ENCODE measurements at places on chromosomes 4 and X. TPM values are rescaled to one million over a fixed set of nuclear protein-coding genes. Genes with fewer than 3 reads are reported as not detected.

- peaks cover 2% of the 10 kb centered on the region for H3K36me3 ChIP-seq
- no peak overlapping the region for H3K27ac ChIP-seq
- H3K4me1 ChIP-seq = peaks cover 10% of the 10 kb centered on the region
These were observed 200.6 kb downstream of the APBB2 start for GRCh38 chr4:41013746-41014145.

DNA sequence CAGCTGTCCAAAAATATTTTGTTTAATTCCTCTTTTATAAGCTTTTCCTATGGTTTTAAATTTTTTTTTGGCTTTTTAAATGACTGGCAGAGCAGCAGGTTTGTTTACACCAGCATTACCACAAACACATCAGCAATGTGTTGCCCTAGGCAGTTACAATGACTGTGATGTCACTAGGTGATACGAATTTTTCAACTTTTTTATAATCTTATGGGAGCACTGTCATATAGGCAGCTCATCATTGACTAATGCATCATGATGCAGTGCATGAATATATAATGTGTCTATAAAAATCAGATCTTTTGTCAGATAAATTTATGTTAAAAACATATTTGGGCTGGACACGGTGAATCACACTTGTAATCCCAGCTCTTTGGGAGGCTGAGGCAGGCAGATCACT, 231.6 kb upstream of the SLIT2 start:
- H3K4me1 ChIP-seq = no peaks in the 10 kb centered on the region
- H3K36me3 ChIP-seq = no peaks in the 10 kb centered on the region
- no peak for DNase-seq

- no peak for DNase-seq
- peaks cover 6% of the 10 kb centered on the region for H3K27me3 ChIP-seq
- no peak overlapping the region for H3K27ac ChIP-seq
- H3K36me3 ChIP-seq = no peaks in the 10 kb centered on the region
These were observed 61.3 kb upstream of the SCOC start for GRCh38 chr4:140312100-140312499.

- no peak overlapping the region for H3K27ac ChIP-seq
- H3K4me1 ChIP-seq = no peaks in the 10 kb centered on the region
- DNase-seq = no peak
- no peaks in the 10 kb centered on the region for H3K27me3 ChIP-seq
- peaks cover 5% of the 10 kb centered on the region for H3K36me3 ChIP-seq
These were observed 17.3 kb downstream of the CMC4 start for GRCh38 chrX:155053656-155054055.

- peaks cover 21% of the 10 kb centered on the region for H3K36me3 ChIP-seq
- no peaks in the 10 kb centered on the region for H3K27me3 ChIP-seq
- H3K27ac ChIP-seq = no peak overlapping the region
- H3K4me3 ChIP-seq = no peak overlapping the region
- DNase-seq = no peak
- H3K4me1 ChIP-seq = no peaks in the 10 kb centered on the region
These were observed 24.2 kb downstream of the SLC25A4 start for GRCh38 chr4:185167234-185167633.

DNA sequence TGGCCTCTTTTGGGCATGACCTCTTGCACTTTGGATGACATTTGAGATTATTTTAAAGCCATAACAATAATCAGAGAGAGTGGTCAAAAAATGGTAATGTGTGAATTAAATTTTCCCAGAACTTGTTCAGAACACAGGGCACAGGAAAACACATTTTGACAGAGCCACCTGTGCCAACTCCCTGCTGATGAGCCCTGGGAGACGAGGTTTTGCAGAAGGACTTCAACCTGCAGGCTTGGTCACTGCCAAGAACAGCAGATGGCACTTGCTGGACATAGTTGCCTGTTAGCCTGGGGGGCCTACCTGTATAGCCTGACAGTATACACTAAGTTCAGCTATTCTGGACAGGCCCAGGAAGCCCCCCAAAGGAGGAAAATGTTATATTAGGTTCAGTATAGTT, 277.8 kb upstream of the EMCN start:
- no peak for DNase-seq
- no peak overlapping the region for H3K27ac ChIP-seq
- no peak overlapping the region for H3K4me3 ChIP-seq
- no peaks in the 10 kb centered on the region for H3K36me3 ChIP-seq

GRCh38 chr4:106854569-106855351, 181.4 kb downstream of the DKK2 start:
- H3K4me1 ChIP-seq = no peaks in the 10 kb centered on the region
- no peak overlapping the region for H3K4me3 ChIP-seq
- H3K27ac ChIP-seq = no peak overlapping the region
- no peak for DNase-seq

- H3K4me1 ChIP-seq = no peaks in the 10 kb centered on the region
- no peaks in the 10 kb centered on the region for H3K36me3 ChIP-seq
- no peak overlapping the region for H3K27ac ChIP-seq
- DNase-seq = no peak
These were observed 192.4 kb downstream of the RBM46 start for GRCh38 chr4:154973244-154974035.

DNA sequence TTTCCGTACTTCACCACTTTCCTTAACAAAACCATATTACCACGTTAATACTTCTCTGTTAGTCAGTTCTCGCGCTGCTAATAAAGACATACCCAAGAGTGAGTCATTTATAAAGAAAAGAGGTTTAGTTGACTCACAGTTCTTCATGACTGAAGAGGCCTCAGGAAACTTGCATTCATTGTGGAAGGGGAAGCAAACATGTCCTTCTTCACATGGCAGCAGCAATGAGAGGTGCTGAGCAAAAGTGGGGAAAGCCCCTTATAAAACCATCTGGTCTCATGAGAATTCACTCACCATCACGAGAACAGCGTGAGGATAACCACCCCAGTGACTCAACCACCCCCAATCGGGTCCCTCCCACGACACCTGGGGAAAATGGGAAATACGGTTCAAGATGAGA, 289.8 kb upstream of the CLNK start:
- H3K36me3 ChIP-seq = no peaks in the 10 kb centered on the region
- H3K4me3 ChIP-seq = no peak overlapping the region
- no peak for DNase-seq
- H3K27me3 ChIP-seq = peaks cover 61% of the 10 kb centered on the region

DNA sequence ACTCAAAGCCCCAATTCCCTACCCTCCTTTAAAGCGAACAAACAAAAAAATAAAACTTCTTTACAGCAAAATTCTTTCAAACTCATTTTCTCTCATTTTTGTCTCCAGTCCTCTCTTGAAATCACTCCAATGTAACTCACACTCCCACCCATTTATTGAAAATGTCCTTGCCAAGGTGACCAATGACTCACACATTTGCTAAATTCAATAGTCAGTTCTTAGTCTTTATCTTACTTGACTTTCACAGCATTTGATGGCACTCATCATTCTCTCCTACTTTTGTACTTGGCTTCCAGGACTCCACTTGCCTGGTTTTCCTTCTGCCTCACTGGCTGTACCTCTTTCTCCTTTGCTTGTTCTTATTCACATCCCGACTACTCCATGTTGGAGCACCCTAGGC, 19.9 kb downstream of the CC2D2A start:
- H3K27me3 ChIP-seq = no peaks in the 10 kb centered on the region
- no peak overlapping the region for H3K27ac ChIP-seq
- peaks cover 68% of the 10 kb centered on the region for H3K36me3 ChIP-seq
- no peaks in the 10 kb centered on the region for H3K4me1 ChIP-seq

DNA sequence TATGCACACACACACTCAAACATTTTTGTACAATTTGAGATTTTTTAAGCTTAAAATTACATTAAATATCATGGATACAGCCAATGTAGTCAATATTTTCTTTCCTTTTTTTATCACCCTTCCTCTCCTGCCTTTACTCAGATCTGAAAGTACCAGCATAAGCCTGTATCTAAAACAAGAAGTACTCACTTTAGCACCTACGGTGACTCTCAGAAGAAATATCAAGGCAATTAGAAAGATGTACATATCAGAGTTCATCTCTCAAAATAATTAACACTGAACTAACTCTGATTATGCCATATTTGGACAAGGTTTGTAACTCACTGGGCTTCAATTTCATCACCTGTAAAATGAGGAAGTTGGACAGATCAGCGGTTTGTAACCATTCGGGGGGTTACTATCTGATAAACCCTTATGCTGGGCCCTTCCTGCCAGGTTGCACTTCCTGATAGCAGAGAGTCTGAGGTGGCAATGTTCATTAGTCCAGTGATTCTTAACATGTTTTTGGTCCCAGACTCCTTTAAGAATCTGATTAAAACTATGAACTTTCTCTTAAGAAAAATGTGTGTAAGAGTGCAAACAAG, 5.7 kb upstream of the GPR174 start:
- H3K4me1 ChIP-seq = no peaks in the 10 kb centered on the region
- no peaks in the 10 kb centered on the region for H3K36me3 ChIP-seq
- H3K4me3 ChIP-seq = no peak overlapping the region

DNA sequence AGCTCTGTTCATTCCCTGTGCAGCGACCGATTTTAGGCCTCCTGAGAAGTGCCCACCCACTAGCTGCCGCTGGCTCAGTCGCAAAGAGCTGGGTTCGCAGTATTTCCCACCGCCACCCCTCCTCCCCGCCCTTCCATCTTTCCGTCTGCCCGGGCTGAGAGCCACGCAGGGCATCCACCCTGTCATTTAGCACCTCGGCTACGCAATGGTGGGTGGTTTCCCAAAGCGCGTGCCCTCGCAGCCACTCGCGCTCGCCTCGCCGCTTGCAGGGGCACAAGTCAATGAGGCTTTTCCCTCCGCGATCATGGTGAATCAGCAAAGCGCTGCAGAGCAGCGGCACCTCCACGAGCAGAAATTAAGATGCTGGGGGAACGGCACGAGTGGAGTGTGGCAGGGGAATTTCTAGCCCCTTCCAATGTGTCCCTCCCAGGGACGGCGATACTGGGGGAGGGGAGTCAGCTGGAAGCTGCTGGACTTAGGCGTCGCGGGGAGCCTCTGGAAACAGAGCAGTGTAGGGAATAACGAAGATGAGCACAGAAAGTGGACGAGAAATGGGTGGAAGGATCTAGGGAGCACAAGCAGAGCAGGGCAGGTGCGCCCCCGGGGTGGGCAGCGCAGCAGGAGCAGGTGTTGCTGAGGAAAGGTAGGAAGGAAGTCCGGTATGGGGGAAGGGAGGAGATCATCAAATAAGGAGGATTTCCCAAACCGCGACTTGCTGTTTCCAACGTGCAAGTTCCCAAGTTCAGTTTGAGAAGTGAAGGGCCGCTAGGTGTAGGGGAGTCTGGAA, 2.4 kb upstream of the PTCHD1 start:
- no peaks in the 10 kb centered on the region for H3K36me3 ChIP-seq
- H3K27me3 ChIP-seq = peaks cover 85% of the 10 kb centered on the region
- H3K4me1 ChIP-seq = peaks cover 12% of the 10 kb centered on the region
- DNase-seq = no peak
- H3K4me3 ChIP-seq = peak overlapping the region; percentile 79
- H3K27ac ChIP-seq = no peak overlapping the region

- peaks cover 31% of the 10 kb centered on the region for H3K4me1 ChIP-seq
- H3K4me3 ChIP-seq = no peak overlapping the region
- H3K36me3 ChIP-seq = peaks cover 14% of the 10 kb centered on the region
- H3K27me3 ChIP-seq = no peaks in the 10 kb centered on the region
- no peak for DNase-seq
- peak overlapping the region; percentile 63 for H3K27ac ChIP-seq
These were observed 36.9 kb downstream of the SORBS2 start for GRCh38 chr4:185774845-185775680.

DNA sequence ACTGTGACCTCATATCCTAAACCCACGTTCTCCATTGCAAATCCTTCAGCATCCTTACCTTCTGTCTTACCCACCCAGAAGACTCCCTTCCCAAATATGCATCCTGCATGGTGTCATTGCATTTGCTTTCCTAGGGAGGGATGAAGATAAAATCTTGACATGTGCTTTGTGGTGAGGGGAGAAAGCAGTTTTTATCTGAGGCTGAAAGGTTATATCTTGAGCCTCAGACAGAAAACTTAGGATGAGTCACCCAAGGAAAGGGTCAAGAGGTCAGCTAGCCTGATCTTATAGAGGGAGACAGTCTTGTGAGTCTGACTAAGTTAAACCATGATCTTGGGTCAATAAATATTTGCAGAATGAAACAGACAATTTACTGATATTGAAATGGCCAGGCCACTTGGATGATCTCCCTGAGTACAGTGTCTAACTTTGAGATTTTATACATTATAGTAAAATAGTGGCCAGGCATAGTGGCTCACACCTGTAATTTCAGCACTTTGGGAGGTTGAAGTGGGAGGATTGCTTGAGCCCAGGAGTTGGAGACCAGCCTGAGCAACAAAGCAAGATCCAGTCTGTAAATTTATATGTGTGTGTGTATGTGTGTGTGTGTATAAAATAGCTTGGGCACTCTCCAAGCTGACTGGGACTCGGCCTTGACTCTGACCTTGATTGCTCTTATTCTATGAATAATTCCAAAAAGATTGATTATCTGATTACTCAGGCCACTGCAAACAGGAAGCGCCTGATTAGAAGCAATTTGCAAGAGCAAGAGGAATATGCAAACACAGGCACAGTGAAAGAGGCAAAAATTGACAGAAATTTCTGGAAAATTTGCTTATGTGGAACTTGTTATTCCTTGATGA, 15.4 kb upstream of the FAM9C start:
- no peak overlapping the region for H3K4me3 ChIP-seq
- peak overlapping the region; percentile 52 for H3K27ac ChIP-seq
- DNase-seq = no peak
- no peaks in the 10 kb centered on the region for H3K27me3 ChIP-seq
- H3K4me1 ChIP-seq = peaks cover 16% of the 10 kb centered on the region

GRCh38 chrX:69067841-69068240, 97.4 kb downstream of the PJA1 start:
- no peaks in the 10 kb centered on the region for H3K36me3 ChIP-seq
- H3K27me3 ChIP-seq = no peaks in the 10 kb centered on the region
- H3K4me3 ChIP-seq = no peak overlapping the region

- H3K4me3 ChIP-seq = no peak overlapping the region
- peaks cover 40% of the 10 kb centered on the region for H3K36me3 ChIP-seq
- H3K27ac ChIP-seq = no peak overlapping the region
- no peak for DNase-seq
These were observed 40.8 kb downstream of the JADE1 start for GRCh38 chr4:128850252-128850651.

GRCh38 chr4:26937567-26937966, 76.9 kb downstream of the STIM2 start:
- H3K36me3 ChIP-seq = peaks cover 4% of the 10 kb centered on the region
- no peak overlapping the region for H3K4me3 ChIP-seq
- peaks cover 3% of the 10 kb centered on the region for H3K27me3 ChIP-seq
- H3K27ac ChIP-seq = no peak overlapping the region

Gene TMEM131L
- 18.1 TPM for total RNA-seq

Gene CXCL1
- 2.7 TPM for total RNA-seq

Gene MAGEB17
- 0.19 TPM for total RNA-seq

Gene MSANTD1
- 2.1 TPM for total RNA-seq

Gene CTAG2
- not detected for total RNA-seq

Gene SUPT20HL1
- not detected for total RNA-seq

Gene GASK1B
- total RNA-seq = 25.8 TPM

Gene RRH
- total RNA-seq = 0.33 TPM

Gene RAB9B
- 2.4 TPM for total RNA-seq

Gene PRPS1
- total RNA-seq = 35.6 TPM

Gene ZNF711
- 36.0 TPM for total RNA-seq

Gene IGSF1
- total RNA-seq = 14.6 TPM

Gene GPR119
- 3.1 TPM for total RNA-seq
